ENCODE measurements at places on chromosomes 2 and 18.

- no peak for DNase-seq
Observed at GRCh38 chr2:172354347-172354746, 73.0 kb upstream of the ITGA6 start.

DNA sequence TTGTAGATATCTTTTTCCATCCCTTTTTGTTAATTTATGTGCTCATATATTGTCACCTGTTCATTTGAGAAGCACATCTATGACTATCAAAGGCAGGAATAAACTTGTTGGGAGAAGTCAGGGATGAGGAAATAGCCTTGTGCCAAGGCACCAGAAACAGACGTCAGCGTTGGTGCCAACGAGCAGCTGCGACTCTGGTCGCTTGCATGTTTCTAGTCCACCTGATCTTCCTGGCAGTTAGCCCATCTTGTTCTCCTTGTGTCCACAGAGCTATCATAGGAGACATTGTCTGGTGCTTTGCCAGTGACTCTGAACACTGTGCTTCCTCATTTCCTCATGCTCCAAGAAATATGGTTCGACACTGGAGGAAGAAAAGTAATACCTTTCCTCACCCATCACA is 374.4 kb downstream of the PTPRM start:
- no peak for DNase-seq

DNA sequence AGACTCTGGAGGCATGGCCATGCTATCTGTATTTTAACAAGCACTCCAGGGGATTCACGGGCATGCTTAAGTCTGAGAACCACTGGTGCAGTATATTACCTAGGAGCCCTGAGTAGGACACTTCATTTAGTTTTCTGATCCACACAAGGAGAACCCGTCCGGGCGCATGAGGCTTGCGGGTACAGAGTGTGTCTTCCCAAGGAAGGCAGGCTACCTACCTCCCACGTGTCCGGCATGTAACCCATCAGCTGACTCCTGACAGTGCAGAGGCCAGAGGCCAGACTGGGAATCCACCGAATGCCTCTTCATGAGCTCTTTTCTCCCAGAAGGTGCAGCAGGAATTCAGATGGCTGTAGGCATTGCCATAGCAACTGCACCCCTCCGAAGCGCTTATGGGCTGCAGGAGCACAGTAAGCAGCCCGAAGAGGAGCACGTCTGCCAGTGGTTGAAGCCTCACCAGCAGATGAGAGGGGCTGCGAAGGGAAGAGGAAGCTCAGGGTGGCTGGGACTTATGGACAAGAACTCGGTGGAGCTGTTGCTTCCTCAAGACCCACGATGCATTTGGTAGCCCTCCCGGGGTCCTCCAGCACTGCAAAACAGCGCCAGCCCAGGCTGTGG is 33.8 kb upstream of the DNMT3A start:
- DNase-seq = no peak

- DNase-seq = no peak
Observed at GRCh38 chr2:232512602-232513001, 7.6 kb upstream of the PRSS56 start.

DNA sequence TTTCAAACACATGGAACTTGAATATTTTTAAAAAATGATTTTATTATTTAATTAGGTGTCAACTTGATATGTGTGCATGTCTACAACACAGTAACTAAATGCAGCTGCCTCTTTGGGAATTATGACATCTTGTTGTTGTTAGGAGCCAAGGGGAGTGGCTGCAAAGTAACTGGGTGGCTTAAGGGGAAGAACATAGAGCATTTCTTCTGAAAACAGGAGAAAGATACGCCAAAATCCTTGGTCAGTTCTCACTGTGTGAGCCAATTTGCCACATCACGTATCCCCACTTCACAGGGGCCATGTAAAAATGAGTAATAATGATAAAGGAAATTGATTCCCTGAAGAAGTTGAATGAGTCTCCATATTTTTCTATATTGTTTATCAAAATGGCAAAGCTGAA is 309.8 kb upstream of the COL3A1 start:
- DNase-seq = no peak

GRCh38 chr18:63079114-63079513 is 240.5 kb downstream of the BCL2 start:
- DNase-seq = no peak

All from activated CD4-positive, CD25-positive, alpha-beta regulatory T cell treated with anti-CD3 and anti-CD28 coated beads, Interleukin-2, amount 50 U/mL, for 72 hours (primary cell).